Right ventricle myocardium inferior (tissue), 1 donor: ENCODE measurements at places on chromosomes 3 and 15. TPM values are rescaled to one million over a fixed set of nuclear protein-coding genes. Genes with fewer than 3 reads are reported as not detected.

The RTP3 gene
- total RNA-seq, result not detected

GRCh38 chr3:193168931-193169330 lies 72.1 kb upstream of the PLAAT1 start:
- no peak for DNase-seq

DNA sequence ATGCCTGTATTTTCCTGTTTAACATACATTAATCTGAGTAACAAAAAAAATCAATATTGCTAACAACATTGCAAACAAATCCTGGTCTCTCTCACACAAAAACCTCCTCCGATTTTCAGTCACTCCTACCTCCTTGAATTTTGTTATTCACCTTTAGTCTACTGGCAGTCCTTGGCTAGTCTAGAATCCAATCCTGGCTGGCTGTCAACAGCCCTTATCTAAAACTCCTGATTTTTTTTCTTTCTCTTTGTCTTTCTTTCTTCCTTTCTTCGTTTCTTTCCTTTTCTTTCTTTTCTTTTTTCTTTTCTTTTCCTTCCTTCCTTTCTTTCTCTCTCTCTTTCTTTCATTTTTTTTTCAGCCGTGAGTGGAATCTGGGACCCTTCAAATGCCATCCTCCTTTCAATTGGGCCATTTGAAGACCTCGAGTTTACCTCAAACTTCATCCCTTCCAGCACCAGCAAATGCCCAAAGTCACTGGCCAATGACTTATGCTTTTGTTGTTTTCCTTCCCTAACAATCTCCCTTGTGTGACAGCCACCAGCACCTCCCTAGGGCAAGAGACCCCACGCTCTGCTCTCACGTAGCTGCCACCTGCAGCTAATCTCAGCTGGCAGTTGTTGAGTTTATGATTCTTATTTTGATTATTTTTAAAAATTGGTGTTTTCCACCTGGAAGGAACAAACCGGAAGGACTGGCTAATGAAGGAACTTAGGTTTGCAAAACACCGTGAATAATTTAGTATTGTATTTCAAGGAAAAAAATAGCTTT lies 6.8 kb upstream of the ONECUT1 start:
- no peak for DNase-seq

The SERPINI1 gene
- total RNA-seq, result 4.6 TPM

- DNase-seq, result no peak
Measured at GRCh38 chr15:98286831-98287230, 326.3 kb downstream of the ARRDC4 start.

DNA sequence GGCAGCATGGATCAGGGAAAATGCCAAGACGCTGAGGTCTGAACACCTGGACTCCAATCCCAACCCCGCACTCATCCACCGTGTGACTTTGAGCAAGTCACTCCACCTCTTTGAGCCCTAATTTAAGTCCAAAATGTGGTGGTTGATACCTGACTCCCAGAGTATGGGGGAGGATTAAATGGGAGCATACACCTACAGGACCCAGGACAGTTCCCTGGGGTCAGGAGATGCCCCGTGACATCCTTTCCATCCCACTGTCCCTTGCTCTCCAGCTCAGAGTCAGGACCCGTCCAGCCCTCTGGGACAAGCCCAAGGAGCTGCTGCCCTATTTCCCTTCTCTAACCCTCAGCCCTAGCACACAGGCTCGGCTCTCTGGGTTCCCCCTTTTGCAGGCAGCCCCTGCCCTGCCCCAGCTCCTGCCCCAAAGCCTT lies 276.4 kb downstream of the XXYLT1 start:
- no peak for DNase-seq

DNA sequence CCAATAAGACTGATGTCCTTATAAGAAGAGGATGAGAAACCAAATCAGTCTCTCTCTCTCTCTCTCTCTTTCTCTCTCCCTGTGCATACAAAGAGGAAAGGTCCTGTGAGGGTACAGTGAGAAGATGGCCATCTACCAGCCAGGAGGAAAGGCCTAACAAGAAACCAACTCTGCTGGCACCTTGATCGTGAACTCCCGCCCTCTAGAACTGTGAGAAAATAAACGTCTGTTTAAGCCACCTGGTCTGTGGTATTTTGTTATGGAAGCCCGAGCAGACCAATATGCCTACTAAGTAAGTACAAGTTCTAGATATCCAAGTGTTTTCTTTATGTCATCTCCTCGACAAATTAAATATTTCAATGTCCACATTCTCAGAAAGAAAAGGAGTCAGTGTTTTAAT lies 44.9 kb upstream of the TMC3 start:
- no peak for DNase-seq

The OIP5 gene
- 0.51 TPM for total RNA-seq

GRCh38 chr3:182671942-182672341 lies 121.4 kb upstream of the ATP11B start:
- no peak for DNase-seq

DNA sequence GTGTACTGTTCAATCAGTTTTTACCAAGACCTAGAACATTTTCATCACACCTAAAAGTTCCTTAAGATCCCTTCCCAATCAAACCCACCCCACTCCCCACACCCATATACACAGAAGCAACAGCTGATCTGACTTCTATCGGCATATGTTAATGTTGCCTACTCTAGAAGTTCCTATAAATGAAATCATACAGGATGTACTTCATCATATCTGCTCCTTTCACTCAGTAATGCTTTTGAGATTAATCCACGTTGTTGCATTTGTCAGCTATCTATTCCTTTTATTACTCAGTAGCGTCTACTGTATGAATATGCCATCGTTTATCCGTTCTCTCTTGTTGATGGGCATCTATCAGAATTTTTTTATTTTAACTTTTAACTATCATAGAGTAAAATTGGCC lies 14.3 kb upstream of the FILIP1L start:
- DNase-seq, result no peak

DNA sequence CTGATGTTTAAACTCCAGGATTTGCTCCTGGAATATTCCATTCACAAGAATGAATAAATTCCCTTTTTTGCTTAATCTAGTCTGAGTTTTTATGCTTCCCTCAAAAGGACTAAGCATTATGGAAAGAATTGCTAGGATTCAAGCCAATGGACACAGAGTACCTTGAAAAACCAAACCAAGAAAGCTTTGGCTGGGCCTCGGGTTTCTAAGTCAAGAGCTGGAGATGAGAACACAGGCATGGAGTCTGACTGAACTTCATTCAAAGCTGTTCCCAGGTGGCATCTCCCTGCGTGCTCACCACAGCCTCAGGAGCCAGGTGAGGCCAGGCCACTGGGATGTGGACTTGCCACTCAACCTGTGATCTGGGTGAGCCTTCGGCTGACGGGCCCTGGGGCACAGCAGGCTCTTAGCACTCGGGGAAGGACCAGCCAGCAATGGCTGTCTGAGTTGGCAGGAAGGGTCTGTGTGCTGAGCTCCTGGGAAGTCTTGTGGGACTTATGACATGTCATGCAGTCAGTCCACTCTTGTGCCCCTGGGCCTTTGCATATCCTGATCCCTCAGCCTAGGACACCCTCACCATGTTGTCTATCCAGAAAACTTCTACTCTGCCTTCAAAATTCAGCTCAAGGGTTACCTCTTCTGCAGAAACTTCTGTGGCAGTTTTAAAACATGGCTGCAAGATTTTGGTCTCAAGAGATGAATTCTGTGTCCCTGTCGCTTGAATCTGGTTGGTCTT lies 21.8 kb downstream of the CRABP1 start:
- DNase-seq, result no peak

DNA sequence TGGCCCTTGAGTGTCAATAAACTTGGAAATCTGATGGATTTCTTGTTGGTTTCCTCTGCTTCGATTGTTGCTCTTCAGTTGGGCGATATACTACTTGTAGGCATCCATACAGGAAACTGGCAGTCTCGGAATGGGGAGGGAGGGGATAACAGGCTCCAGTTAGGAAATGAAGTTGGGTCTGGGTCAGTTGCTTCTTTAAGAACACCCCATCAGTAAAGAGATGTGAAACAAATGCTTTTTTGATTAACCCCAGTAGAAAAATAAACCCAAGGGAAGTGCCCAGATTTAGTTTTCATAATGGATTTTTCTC lies 681 bp downstream of the CHMP2B start:
- no peak for DNase-seq

DNA sequence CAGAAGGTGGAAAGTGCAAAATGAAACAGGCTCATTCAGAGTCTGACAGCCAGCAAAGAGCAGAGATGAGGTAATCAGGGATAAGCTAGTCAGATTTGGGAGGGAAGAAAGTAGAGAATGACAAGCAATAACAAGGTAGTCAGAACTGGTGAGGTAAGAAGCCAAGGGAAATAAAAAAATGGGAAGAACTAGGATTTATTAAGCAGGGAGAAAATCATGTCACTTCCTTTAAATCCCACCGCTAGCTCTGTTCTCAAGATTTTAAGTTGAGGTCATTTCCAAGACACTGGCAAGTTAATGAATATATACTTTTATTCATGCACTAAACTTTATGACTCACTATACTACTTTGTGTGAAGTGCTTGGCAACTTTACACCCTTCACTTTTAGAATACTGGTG lies 1106.8 kb downstream of the IGSF11 start:
- DNase-seq, result no peak
